Fibroblast of mammary gland (primary cell): ENCODE measurements at places on chromosomes 3 and 15.

DNA sequence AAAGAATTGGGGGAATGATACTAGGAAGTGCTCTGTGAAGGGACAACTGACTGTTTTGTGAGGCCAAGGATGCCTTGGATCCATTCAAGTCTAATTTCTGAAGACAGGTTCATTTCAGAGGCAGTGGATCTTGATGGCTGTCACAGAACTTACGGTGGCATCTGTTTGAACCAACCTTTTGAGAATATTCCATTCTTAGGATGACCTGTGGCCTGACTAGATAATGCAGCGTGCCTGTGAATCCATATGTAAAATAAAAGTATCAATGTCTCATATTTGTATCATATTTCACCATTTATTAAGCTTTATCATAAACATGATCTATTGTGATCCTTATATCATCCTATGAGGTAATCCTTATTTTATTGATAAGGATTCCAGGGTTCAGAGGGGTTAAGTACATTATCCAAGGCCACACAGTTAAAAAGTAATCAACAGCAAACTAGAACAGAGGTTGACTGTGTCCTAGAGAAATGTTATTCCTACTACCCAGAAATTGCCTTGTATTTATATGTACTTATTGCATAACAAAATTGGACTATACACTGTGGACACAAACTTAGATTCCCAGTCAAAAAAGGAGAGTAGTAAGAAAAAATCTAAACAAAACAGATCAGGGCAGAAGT, 34.3 kb downstream of the IL1RAP start:
- no peak for DNase-seq

- DNase-seq = no peak
These were observed at the start of gene ZBED2 for GRCh38 chr3:111595232-111595631. TSS of gene ZBED2 (minus strand) at chr3:111595346. CDS start at chr3:111594201, 1,145 bp downstream.

DNA sequence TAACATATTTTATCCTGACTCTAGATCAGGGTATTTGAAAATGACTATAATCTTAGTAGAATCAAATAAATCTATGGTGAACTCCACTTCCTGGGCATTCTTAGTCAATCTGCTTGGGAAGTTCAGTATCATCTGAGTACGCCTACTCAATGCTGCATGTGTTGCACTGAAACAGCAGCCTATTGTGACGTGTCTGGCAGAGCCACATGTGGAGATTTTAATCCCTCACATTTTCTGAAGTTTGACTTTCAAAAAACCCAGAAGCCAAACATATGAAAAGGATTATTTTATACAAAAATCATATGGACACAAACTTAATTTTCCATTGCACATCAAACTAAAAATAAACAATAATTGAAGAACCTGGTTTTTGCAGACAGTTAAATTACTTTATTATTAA, 798.3 kb downstream of the ROBO1 start:
- peak; percentile 91 for DNase-seq

GRCh38 chr15:39752246-39752645, 30.4 kb downstream of the FSIP1 start:
- DNase-seq = no peak
